ENCODE measurements at places on chromosomes 6 and 20.

GRCh38 chr6:166950443-166950821, 5.9 kb downstream of the RNASET2 start:
- DNase-seq = peak; percentile 37

GRCh38 chr20:32009564-32009963, 674 bp upstream of the CCM2L start:
- DNase-seq = no peak

DNA sequence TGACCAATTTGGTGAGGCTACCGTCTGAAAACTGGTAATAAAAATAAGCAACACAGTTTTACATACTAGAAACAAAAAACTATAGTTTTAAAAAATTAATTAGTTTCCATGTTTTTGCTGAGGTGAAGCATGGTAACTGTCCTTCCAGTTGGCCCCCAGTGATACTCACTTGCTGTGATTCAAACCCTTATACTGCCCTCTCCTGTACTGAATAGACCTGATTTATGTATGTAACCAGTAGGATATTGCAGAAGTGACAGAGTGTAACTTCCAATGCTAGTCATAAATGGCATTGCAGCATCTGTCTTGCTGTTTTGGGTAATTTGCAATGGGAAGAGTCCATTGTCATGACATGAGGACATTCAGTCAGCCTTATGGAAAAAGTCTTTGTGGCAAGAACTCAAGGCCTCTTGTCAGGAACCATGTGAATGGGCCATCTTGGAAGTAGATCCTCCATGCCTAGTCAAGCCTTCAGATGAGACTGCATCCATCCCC, 8.9 kb upstream of the CHD6 start:
- DNase-seq = peak; percentile 13

DNA sequence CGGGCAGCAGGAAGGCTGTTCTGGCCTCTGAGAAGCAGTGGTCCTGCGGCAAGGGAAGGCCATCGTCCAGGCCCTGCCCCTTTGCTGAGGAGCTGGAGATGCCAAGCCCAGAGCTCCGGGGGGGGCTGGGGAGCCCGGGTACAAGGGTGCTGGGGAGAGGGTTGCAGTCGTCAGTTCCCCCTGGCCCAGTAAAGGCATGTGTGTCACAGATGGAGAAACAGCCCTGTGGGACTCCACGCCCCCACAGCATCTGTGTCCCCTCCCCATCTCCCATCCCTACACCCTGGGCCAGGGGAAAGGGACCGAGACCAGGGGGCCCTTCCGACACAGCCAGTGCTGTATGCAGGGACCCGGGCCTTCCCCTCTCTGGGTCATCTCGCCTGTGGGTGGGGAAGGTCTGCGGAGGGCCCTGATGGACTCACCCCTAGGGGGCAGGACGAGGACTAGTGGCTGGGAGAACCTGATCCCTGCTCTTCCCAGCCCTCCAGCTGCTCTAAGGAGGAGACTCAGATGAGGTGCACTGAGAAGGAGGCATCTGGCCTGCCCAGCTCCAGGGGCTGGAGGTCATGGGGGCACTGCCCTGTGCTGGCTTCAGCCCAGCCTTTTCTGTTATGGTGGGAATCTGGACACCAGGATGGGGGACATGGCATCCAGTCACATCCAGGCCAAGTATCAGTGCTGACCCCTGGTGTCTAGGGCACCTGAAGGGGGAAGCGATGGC, 609 bp downstream of the MYL9 start:
- DNase-seq = no peak

DNA sequence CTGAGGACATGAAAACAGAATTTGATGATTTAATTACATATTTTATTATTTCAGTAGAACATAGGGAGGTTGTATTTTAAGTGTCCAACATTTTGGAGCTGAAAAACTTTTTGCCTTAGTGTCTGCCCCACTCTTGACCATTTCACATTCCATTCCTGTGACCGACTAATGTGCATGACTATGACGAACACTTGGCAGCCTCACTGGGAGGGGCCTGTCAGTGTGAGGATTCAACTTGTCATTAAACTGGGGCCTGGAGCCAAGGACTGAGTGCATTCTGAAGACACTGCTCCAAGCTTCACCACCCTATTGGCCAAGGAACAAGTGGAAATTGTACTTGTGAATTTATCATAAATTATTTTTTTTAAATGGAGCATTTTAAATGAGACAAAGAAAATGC, 661.3 kb downstream of the BCKDHB start:
- no peak for DNase-seq

- DNase-seq = no peak
Observed at GRCh38 chr6:105430685-105431084, 27.8 kb upstream of the PREP start.

- no peak for DNase-seq
Observed at GRCh38 chr6:70886071-70886470, 70.8 kb downstream of the B3GAT2 start.

GRCh38 chr20:52675375-52675774, 296.8 kb upstream of the TSHZ2 start:
- DNase-seq = peak; percentile 79

DNA sequence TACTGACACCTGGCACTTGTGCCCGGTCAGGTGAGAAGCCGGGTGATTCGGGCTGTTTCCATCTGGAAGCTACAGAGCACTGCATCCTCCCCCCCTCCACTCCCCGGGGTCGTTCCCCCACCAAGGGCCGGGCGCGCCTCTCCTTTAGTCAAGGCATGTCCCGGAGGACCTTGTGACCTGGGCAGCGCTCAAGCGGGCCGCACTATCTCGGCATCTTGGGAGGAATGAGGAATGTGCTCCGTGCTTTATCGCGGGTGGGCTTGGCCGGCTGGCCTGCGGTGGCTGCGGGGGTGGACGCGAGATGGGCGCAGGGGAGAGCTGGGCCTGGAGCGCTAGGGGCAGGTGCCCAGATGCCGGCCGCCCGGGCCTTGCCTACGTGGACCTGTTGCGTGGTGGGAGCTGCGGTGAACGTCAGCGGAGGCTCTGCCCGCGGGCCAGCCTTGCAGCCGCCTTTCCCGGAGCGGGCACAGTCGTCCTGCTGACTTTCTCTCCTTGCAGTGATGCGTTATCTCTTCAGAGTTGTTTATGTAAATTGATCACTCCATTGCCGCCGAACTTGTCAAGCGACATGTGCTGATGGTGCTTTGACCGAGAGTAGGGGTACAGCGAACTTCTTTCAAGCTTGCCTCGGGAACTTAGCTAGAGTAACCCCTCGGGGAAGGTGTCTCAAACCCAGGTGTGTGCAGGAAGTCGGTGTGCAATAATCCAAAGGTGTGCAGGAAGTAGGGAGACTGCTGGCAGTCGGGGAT, 1.1 kb downstream of the LRRC1 start:
- no peak for DNase-seq

- no peak for DNase-seq
Observed at GRCh38 chr6:93927731-93928130, 508.4 kb upstream of the EPHA7 start.

GRCh38 chr6:109794201-109794923, 103.3 kb downstream of the FIG4 start:
- DNase-seq = no peak
